Inflammatory macrophage (primary cell): ENCODE measurements at places on chromosomes 7 and 10.
A peak's percentile ranks its signal among the peaks of the same experiment; 100 is the strongest.

DNA sequence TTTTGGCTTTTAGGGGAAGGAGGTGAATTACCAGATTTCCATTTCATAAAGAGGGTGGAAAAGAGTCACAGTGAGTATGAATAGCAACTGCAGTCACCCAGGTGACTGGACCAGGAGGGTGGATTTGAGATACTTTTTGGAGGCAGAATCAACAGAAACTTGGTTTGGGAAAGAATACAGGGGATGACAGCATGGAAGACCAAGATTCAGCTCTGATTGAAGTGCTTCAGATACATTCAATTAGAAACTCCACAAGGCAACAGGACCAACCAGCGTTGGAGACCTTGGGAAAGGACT is 83.0 kb downstream of the SGMS1 start:
- DNase-seq, result no peak

- DNase-seq, result no peak
Observed at GRCh38 chr10:34575882-34576281, 239.2 kb downstream of the PARD3 start.

- no peak for DNase-seq
Observed at GRCh38 chr10:107056182-107056581, 108.3 kb downstream of the SORCS1 start.

GRCh38 chr10:96967847-96968246 is 135.7 kb downstream of the LCOR start:
- DNase-seq, result no peak

GRCh38 chr7:102425639-102426267 is 7.6 kb upstream of the ORAI2 start:
- peak; percentile 95 for DNase-seq

GRCh38 chr10:73974309-73974946 is 23.5 kb upstream of the VCL start:
- no peak for DNase-seq

DNA sequence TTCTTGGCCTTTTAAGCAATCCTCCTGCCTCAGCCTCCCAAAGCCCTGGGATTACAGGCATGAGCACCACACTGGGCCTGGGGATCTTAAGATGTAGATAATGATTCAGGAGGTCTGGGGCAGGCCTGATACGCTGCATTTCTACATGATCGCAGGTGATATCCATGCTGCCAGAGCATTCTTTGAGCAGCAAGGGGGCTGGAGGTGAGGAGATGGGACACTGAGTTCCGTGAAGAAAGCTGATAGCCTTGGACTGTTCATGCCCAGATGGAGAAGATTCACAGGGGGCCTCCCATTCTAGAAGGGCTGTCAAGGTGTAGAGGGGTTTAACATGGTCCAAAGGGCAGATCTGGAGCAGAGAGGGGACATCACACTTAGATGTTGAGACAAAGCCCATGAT is 480.3 kb downstream of the RPS24 start:
- DNase-seq, result no peak

DNA sequence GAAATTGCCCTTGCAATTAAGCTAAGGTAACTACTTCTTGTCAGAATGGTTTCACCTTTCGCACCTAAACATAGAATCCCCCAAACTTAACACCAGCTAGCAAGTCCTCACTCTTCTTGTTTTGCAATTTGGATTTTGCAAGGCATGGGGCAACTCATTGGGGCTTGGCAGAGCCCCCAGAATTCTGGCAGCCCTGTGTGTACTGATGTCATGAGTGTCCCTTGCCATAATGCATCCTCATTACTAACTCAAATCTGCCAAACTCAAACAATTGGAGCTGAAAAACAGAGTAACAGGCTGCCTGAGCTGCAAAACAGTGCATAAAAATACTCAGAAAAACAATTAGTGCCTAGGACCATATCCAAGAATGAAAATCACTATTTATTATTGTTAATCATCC is 7.9 kb upstream of the XPNPEP1 start:
- DNase-seq, result no peak

DNA sequence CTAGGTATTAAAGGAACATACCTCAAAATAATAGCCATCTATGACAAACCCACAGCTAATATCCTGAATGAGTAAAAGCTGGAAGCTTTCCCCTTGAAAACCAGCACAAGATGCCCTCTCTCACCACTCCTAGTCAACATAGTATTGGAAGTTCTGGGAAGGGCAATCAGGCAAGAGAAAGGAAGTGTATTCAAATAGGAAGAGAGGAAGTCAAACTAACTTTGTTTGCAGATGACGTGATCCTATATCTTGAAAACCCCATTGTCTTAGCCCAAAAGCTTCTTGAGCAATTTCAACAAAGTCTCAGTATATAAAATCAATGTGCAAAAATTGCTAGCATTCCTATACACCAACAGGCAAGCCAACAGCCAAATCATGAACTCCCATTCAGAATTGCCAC is 131.3 kb downstream of the FANK1 start:
- DNase-seq, result peak; percentile 28

GRCh38 chr7:47454069-47454973 is 127.6 kb downstream of the TNS3 start:
- DNase-seq, result no peak

DNA sequence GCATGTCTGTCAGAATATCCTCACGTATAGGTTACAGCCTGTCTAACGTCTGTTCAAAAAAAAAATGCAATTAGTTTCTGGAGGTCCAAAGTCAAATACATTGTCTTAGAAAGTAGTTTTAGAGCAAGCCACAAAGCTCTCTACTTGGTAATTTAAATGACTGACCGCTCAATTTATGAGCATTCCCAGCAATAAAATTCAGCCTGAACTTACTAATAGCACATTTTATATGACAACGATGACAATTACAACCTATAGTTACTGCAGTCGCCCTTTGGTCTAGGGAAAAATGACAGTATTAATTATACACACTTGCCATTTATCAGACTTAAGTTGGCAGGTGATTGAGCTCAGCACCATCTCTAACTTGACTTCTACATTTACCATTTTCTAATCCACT is 425.8 kb upstream of the STEAP1 start:
- no peak for DNase-seq

DNA sequence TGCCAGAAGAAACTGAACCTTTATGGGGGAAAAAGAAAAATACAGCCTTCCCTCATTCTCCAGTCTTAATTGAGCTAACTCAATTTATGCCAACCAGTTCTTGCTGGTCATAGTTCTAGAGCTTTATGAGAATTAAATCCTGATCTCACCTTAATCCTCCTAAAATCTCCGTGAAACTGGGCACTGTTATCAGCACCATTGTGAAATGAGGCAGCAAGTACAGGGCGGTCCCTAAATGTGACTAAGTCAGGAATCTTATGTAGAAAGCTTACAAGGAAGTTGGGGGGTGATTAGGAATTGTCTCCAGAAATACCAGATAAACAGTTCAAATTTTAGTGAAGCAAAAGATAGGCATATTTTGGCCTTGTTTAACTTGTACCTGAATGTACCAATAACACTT is 10.7 kb upstream of the INSYN2A start:
- no peak for DNase-seq

GRCh38 chr7:100053215-100053614 is 3.6 kb downstream of the ZSCAN21 start:
- DNase-seq, result peak; percentile 71

DNA sequence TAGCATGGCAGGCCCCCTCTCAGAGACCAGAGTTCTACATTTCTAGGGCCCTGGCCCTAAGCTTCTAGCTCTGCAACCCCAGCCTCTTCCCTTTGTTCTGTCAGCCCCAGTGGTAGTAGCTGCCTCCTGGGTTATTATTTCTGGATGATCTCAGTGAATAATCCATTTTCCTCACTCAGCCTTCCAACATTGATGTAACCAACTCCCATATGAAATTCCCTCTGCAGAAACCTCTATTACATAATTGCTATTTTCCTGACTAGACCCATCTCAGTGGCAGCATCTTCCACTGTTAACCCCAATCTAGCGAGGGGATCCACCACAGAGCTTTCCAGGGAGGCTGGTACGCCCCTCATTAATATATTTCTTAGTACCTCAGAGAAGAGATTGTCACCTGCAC is 49.8 kb downstream of the FHIP2A start:
- no peak for DNase-seq
